ENCODE measurements at places on chromosomes 12 and 14. TPM values are rescaled to one million over a fixed set of nuclear protein-coding genes. Genes with fewer than 3 reads are reported as not detected.

Gene SERPINA1
- 9.1 TPM for total RNA-seq

Gene PITPNM2
- 19.6 TPM for total RNA-seq

Gene APOF
- total RNA-seq = not detected

Gene HOXC9
- total RNA-seq = not detected

Gene CEP290
- total RNA-seq = 6.1 TPM

Gene EIF2S3B
- 0.62 TPM for total RNA-seq

Gene FAM222A
- 27.4 TPM for total RNA-seq

Gene SOX5
- 3.2 TPM for total RNA-seq

Gene IL23A
- not detected for total RNA-seq

Gene CCDC175
- not detected for total RNA-seq

Gene CLEC2A
- not detected for total RNA-seq

Gene MCRS1
- total RNA-seq = 88.9 TPM

Gene LRRC10
- 39.2 TPM for total RNA-seq

Gene SYNDIG1L
- total RNA-seq = not detected

Gene GLT1D1
- total RNA-seq = 0.68 TPM

Gene TDRD9
- 2.5 TPM for total RNA-seq

Gene KRT2
- total RNA-seq = not detected

Gene P2RX2
- total RNA-seq = not detected

Gene EMC9
- total RNA-seq = 14.6 TPM

Gene SDR9C7
- not detected for total RNA-seq

Gene TMEM106C
- 45.6 TPM for total RNA-seq

Gene CYP27B1
- 0.49 TPM for total RNA-seq

Gene PLEKHH1
- total RNA-seq = 7.3 TPM

Gene KRT81
- total RNA-seq = not detected

Gene LBHD2
- not detected for total RNA-seq

Gene SLCO1B1
- total RNA-seq = not detected

Gene TUNAR
- not detected for total RNA-seq

Gene VAMP1
- total RNA-seq = 4.2 TPM

Gene TMEM179
- total RNA-seq = not detected

Gene HOXC12
- total RNA-seq = not detected

Gene PRKD1
- 3.2 TPM for total RNA-seq
